ENCODE measurements at places on chromosomes 6 and 20. TPM values are rescaled to one million over a fixed set of nuclear protein-coding genes. Genes with fewer than 3 reads are reported as not detected.

DNA sequence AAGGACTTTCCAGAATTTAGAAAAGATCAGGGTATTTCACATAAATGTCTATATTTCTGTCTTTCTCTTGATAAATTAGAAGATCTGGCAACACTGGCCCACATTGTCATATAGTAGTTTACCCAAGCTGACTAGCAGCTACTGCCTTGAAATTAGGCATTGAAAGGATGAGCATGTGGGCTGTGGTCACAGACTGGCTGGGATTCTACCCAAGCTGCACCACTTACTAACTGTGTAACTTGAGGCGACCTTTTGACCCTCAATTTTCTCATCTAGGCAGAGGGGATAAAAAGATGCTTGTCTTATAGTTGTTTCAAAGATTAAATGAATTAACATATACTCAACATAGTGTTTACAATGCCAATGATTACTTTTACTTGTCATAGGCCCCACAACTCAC, 152.7 kb upstream of the BMP2 start:
- DNase-seq, result no peak

DNA sequence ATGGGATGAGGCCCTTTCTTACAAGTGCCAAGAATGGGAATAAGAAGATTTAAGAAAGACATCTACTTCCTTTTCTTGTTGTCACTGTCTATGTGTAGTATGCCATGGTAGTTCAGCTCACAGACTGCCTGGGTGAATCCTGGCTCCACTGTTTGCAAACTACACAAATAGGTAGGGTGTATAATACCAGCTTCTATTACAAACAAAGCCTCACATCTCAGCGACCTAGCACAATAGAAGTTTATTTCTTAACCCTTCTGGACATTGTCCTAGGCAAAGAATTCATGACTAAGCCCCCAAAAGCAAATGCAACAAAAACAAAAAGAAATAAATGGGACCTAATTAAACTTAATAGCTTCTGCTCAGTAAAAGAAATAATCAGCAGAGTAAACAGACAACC, 74.5 kb downstream of the LINC00237 start:
- DNase-seq, result no peak

GRCh38 chr6:100959280-100959679, 78.2 kb upstream of the ASCC3 start:
- DNase-seq, result no peak

DNA sequence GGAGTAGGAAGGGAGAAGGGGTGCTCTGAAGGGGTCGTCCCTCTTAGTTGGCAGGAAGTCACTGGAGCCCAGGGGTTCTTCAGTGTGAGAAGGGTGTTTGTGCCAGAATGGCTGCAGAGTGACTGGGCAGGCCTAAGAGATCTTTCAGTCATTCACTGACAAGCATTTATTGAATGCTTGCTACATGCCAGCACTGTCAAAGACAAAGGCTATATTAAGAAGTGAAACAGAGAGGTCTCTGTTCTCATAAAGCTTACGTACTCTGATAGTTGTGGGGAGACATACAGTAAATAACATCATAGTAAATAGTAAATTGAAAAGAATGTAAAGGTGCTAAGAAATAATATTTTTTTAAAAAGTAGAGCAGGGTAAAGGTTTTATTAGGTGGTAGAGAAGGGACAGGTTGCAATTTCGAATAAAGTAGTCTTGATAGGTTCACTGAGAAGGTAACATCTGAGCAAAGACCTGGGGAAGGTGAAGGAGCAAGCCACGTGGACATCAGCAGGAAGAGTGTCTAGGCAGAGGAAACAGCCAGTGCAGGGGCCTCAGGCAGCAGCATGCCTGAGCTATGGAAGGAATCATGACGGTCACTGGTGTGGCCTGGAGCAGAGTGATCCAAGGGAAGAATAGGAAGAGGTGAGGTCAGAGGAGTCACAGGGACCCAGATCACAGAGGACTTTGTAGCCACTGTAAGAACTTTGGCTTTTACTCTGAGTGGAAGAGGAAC, 36.3 kb upstream of the RNF8 start:
- no peak for DNase-seq

CNR1 gene
- total RNA-seq, result not detected

CYP39A1 gene
- total RNA-seq, result not detected

SOBP gene
- total RNA-seq, result 0.38 TPM

RBCK1 gene
- 146 TPM for total RNA-seq

MOCS1 gene
- not detected for total RNA-seq

- DNase-seq, result no peak
Observed at GRCh38 chr6:11012976-11013720, 31.0 kb downstream of the ELOVL2 start.

LRP11 gene
- total RNA-seq, result 6.0 TPM

DNA sequence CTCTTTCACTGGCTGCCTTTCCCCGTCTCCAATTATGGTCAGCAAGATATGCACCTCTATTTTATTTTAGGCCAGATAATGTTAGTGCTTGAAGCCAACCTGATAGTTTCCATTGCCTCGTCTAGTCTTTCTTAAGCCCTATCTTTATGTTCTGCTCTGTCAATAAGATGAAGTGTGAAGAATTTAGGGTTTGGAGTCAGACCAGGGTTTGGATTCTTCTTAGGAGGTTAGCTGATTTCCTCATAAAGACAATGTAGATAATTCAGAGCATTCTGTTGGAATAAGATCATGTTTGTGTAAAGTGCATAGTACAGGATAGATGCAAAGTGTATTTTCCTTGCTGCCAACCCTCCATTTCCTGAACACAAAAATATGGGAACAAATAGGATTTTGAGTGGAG, 43.8 kb downstream of the PKIB start:
- no peak for DNase-seq

GRCh38 chr6:35742842-35743241, 6.0 kb downstream of the ARMC12 start:
- DNase-seq, result no peak

GRCh38 chr6:37302086-37302686, 44.2 kb upstream of the TMEM217 start:
- DNase-seq, result no peak

GRCh38 chr20:41308726-41309413, 8.7 kb downstream of the ZHX3 start:
- no peak for DNase-seq

DNA sequence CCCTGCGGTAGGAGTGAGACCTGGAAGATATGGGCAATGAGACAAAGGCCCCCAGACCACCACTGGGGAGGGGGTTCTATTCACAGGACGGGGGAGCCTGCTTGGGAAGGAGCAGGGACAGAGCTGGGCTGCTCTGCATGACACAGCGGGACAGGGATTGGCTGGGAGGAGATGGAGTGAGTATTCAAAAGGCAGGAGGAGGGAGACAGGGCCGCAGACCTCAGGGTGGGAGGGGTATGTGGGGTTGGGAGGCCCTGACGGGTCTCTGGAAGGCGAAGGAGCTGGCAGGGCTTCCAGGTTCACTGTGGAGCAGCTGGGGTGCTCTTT, 60.8 kb upstream of the RPS6KA2 start:
- DNase-seq, result no peak

DNA sequence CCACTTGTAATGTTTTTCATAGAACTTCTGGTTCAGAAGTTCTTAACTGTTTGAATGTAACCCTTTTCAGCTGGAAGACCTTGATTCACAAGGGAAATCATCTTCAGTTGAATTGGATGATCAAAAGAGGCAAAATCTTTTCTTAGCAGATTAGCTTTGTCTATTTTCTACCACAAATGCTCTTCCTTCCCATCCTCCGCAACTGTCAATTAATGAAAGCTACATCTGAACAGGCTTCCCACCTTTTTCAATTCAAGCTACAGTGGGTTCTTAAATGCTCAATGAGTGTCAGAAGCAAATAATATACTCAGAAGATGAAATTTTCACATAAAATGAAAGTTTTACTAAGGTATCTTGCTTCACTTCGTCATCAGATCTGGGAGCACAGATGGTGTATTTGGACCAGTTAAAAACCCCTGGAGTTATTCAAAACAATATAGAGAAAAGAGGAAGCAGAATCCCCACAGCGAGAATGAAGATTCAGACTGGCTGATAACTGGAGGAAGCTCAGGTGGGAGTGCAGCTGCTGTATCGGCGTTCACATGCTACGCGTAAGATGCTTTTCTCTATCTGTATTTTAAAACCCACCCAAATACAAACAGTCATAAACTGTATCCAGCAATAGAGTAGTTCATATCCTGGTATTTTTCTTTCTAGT, 19.4 kb downstream of the QRSL1 start:
- no peak for DNase-seq

DNA sequence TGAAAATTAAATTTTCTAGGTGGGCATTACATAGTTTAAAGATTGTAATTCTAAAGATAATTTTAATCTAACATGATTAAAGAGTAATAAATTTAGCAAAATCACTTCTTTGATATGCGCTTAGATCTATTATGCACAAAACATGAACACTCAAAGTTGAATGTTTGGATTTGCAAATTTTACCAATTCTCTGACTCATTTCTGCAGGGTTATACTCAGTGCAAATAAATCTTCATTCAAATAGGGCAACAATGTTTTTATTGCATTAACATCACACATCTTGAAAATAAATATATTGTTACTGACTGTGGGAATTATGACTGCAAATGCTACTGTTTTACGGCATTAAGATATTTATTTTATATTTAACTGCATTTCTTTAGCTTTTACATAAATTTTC, 110.7 kb downstream of the OGFRL1 start:
- DNase-seq, result no peak

- DNase-seq, result no peak
Observed at GRCh38 chr20:22020201-22020600, 314.7 kb downstream of the PAX1 start.

DNA sequence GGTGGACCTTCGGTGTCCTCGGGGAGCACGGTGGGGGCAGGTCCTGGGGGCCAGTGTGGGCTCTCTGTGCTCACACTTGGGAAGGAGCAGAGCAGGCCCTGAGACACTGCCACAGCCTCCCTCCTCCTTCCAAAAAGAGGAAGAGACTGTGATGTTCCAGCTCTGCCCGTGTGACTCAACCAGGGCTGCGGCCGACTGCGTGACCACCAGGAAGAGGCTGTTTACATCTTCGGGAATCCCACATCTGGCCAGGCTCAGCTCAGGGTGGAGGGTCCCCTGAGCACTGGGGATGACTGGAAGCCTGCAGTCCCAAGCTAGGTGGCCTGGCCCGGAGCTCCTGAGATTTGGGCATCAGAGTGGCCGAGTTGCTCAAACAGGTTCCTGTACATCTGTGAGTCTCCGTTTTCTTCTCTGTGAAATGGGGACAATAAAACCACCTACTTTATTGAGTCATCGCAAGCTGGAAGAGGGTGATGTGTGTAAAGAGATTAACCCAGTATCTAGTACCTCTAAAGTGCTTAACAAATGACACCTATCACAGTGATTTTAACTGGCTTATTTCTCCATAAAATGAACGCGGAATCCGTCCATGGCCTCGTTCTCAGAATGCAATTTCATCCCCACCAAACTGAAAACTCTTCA, 242.1 kb downstream of the DLL1 start:
- no peak for DNase-seq

- no peak for DNase-seq
Observed at GRCh38 chr6:14135893-14136539, 18.4 kb downstream of the CD83 start.

FOXC1 gene
- 0.08 TPM for total RNA-seq

DNA sequence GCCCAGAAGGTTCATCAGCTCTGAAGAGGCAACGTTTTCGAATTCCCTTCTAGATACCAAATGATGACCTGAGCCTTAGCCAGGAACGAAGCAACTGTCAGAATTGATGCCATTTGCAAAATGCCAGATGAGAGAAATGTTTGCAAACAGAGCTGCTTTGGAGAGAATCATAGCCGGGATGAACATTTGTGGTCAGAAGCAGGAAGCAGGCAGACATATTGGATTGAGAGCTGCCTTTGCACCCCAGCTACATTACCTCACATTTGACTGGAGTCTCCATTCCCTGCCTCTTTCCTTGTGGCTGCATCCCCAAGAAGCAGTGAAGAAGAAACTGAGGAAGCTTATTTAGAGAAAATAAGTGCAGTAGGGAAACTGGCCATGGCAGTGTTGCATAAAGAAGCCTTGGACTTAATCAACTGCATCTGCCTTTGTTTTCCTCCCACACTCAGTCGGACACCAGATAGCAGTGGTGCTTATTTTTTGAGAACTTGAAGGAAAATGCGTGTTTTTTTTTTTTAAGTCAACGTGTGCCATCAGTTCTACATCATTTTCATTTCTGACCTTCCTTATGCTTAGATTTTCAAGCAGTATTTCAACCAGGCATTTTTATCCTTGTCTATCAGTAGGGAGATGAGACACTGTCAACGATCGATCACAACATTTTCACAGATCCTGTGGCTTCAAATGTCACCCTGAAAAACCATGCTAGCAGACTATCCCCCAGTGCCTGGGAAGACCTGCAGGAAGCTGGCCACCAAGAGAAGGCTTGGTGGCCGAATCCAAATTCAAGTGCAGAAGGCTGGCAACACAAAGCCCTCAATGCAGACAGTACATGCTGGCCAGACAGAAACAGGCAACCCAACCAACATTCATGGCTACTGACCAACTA, 541.2 kb upstream of the JARID2 start:
- DNase-seq, result no peak

GRCh38 chr6:164097551-164098398, 683.3 kb downstream of the QKI start:
- DNase-seq, result no peak

DNA sequence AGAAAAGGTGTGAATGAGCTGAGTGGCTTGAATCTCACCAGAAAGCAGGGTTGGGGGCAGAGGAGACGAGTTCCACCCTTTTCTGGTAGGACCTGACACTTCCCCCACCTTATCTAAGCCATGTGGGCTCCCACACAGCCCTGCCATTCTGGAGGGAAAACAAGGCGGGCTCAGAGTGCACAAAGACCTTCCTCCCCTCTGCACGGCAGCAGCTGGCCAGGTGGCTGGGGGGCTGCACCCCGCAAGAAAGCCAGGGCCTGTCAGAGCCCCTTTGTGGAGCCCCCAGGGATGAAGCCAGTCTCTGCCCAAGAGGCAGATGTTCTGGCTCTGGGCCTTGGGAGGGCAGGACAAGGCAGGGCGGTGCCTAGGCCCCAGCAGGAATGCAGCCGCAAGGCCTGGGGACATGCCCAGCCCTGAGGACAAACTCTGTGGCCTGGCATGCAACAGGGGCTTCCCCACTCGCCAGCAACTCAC, 48.4 kb upstream of the DSN1 start:
- DNase-seq, result no peak

GRCh38 chr20:13042458-13042794, 33.7 kb downstream of the SPTLC3 start:
- DNase-seq, result no peak

RGS19 gene
- 122 TPM for total RNA-seq

- no peak for DNase-seq
Observed at GRCh38 chr20:50286174-50286511, 95.5 kb downstream of the CEBPB start.

TREML2 gene
- 19.2 TPM for total RNA-seq

DNA sequence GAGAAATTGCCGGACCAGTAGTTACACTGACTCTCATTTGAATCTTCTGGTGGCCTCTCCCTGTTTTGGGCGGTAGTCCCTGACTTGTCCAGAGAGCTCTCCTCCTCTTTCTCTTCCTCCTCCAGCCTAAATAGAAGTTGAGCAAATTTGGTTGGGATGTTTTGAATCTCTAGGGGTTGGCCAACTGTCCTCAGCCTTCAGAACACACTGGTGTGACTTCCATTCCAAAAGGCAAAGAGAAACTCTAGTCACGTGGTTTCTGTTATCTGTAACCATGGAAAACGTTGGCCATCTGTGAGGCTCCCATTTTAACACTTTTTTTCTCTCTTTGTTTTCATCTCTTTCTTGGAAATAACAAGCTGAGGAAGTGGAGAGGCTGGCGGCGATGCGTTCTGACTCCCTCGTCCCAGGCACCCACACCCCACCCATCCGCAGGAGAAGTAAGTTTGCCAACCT, 275.3 kb downstream of the TBC1D7 start:
- DNase-seq, result no peak

HLA-F gene
- 346 TPM for total RNA-seq
